ENCODE measurements at places on chromosomes 7 and 10.

DNA sequence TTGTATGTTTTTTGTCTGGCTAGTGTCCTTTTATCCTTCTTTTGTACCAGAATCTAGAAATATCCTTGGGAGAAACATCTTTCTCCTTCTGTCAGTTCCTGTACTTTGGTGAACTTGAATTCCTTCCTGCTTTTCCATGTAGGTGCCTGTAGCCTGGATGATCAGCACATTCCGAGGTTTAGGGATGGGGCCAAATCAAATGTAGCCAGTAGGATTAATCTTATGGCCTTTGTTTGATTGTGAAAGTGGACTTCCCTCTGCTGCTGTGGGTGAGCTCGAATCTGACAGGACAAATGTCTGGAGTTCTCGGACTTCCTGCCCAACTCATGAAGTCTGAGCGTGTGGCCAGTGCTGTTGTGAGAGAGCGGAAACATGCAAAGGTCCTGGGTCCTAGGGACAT, 33.2 kb upstream of the NAMPT start:
- no peak for DNase-seq

GRCh38 chr7:117241088-117241487, 81.8 kb downstream of the WNT2 start:
- DNase-seq = no peak

DNA sequence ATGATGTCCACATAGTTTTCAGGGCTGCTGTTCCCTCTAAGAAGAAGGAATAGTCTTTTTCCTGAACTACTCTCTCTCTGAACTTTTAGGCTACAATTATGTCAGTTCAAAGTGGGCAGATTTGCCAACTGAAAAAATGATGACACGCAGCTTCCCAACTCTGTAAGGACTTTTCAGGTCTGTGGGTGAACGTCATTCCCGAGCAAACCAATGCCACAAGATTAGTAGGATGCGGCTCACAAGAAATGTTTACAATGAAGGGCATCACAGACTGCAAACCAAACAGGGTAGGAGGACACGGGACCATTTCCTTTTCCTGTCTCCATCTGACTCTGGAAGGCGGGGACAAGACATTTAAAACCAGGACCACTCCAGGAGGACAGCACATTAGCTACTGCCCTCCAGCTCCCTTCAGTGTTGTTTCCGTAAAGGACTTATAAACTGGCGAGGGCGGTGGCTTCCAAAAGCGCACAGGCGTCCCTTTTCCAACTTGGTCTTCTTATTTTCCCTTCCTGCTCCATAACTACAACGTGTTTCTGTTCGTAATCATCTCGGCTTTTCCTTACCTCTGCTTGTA, 539 bp upstream of the MKLN1 start:
- no peak for DNase-seq

- no peak for DNase-seq
These were observed 215.7 kb upstream of the CSTF2T start for GRCh38 chr10:51915031-51915542.

DNA sequence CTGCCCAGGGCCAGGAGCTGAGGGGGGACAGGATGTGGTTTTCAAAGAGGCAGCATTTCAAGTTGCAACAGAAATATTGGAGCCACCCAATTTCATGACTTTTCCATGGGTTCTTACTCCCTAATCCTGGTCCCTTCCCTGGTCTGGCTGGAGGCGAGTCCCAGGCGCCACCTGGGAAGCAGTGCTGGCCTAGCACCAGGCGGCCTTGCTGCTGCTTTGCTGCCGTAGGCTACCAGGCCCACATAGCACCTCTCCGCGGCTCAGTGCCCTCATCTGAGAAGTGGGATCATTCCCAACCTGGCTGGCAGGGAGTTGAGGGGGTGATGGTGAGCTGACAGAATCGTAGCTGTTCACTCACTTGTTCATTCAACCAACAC, 33.7 kb downstream of the ZMIZ1 start:
- no peak for DNase-seq

DNA sequence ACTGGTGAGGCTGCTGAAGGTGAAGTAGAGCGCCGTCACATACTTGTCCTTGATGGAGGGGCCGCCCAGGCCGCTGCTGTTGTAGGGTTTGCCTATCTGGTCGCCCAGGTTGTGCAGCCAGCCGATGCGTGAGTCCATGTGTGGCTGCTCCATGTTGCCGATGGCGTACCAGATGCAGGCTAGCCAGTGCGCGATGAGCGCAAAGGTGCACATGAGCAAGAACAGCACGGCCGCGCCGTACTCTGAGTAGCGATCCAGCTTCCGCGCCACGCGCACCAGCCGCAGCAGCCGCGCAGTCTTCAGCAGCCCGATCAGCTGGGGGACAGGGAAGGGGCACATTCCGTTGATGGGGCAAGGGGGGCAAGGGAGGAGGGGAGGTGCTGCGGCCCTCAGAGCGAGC, 26.6 kb downstream of the KCNH2 start:
- no peak for DNase-seq

DNA sequence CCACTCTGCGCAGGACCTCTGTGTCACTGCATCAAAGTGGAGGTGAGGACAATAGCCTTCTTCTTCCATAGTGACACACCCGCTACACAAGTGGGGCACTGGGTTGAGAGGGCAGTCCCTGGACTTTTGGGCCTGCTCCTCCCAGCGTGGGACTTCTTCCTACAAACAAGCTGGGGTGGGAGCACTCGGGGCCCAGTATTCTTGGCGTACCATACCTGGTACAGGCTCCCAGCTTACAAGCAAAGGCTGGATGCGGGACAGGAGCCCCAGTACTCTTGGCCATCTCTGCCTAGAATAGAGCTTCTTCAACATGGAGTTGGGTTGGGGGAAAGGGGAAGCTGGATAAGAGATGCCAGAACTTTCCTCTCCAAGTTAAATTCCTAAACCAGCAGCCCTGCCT, 426.8 kb upstream of the FOXK1 start:
- no peak for DNase-seq

GRCh38 chr7:111855842-111856227, 293.5 kb upstream of the IMMP2L start:
- DNase-seq = peak; percentile 34

DNA sequence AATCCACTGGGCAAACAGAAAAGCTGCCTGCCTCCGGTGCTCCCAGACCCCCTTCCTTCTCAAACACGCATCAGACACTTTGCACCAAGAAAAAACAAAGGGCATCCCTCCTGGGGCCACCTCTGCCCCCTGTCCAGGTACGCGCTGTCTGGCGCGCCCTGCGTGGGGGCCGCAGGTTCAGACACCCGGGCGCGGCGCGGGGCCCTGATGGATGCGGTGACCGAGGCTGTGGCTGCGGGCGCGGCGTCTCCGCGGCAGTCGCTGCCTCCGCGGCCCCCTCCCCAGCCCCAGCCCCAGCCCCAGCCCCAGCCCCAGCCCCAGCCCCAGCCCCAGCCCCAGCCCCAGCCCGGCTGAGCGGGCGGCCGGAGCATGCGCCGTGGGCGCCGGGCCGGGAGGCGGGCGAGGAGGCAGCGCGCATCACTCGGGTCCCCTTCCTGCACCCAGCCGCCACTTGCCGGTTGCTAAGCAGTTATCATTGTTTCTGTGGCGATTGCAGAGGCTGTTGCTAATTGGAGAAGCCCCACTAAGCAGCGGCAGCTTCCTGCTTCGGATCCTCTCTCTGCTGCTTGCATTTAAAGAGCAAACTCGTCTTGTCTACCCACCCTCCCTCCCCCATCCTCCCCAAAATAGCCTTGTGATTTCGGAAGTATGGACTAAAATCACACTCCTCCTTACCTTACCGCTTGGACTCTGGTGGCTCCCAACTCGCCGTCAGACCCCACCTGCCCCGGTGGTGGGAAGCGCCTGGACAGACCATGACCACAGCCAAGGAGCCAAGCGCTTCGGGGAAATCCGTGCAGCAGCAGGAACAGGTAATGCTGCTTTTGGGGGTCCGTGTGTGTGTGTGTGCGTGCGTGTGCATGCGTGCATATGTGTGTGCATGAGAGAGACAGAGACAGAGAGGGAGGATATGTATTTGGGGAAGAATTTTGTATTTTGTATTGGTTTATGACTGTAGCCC, 252.8 kb downstream of the DPP6 start:
- no peak for DNase-seq

DNA sequence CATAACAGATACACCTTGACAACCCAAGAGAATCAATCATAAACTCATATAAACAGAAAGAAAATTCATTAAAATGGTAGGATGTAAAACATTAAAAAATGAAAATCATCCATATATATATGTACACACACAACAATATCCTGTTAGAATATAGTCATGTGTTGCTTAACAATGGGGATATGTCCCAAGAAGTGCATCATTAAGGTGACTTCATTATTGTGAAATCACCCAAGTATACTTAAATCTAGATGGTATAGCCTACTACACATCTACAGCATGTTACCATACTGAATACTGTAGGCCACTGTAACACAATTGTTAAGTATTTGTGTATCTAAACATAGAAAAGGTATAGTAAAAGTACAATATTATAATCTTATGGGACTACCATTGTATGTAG, 115.8 kb upstream of the TMEM168 start:
- DNase-seq = no peak

- no peak for DNase-seq
These were observed 29.1 kb downstream of the ACTA2 start for GRCh38 chr10:88923520-88923919.

DNA sequence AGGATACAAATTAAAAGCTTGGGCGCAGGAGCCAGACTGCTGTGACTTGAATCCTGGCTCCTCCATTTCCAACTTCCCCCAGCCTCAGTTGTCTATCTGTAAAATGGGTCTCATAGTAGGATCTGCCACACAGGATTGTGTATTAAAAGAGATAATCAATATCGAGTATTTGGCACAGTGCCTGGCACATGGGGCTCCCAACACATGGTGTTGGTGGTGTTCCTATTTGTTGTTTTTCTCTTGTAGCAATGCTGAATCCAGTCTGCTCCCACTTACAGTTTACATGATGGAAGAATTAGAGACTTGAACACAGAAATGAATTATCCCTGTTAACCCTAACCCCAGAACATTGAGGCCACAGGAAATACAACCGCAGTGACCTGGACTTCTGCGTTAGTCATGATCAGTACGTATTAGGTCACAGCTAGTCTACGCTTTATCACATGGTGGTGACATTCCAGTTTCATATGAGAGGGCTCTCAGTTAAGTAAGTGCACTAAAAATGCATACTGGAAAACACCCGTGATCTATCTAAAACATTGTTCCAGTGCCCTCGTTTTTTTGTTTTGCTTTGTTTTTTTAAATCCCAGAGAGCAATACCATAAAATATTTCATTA, 169.5 kb upstream of the KLF14 start:
- DNase-seq = no peak

GRCh38 chr7:138565451-138566114, 105.5 kb downstream of the TRIM24 start:
- DNase-seq = peak; percentile 30

GRCh38 chr10:97865488-97865887, 15.8 kb downstream of the GOLGA7B start:
- no peak for DNase-seq

DNA sequence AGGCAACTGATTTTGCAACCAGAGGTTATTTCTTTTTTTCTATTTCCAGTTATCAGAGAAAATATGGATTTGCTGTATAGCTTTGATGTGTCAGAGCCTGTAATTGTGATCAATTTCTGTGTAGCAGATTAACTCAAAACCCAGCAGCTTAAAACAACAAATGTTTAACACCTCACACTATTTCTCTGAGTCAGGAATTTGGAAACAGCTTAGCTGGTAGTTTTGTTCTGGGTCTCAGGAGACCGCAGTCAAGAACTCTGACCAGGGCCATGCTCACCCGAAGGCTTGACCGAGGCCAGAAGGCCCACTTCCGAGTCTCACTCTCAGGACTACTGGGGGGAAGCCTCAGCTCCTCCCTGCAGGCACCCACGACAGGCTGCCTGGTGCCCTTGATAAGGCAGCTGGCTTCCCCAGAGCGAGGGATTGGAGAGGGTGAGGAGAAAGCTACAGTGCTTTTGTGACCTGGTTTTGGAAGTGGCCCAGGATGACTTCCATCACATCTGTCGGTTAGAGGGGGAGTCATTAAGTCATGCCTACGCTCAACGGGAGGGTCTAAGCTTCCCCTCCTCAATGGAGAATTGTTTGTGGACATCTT, 105.7 kb upstream of the SHH start:
- DNase-seq = no peak

DNA sequence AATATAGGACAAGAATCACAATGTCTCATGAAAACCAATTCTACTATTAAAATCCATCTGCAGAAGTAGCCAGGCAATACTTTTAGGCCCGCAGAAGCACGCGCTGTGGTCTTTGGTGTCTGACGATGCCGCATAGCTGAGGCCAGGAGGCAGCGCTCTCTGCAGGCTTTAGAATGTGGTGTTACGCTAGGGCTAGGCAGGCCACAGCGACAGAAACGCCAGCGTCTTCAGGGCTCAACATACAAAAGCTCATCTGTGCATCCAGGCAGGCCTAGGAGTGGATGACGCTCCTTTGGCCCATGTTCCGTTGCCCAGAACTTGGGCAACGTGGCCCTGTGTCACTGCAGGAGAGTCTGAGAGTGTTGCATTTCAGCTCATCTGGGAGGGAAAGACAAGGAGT, 601.1 kb upstream of the FOXK1 start:
- DNase-seq = no peak

GRCh38 chr10:62352356-62352970, 21.7 kb upstream of the ZNF365 start:
- no peak for DNase-seq

DNA sequence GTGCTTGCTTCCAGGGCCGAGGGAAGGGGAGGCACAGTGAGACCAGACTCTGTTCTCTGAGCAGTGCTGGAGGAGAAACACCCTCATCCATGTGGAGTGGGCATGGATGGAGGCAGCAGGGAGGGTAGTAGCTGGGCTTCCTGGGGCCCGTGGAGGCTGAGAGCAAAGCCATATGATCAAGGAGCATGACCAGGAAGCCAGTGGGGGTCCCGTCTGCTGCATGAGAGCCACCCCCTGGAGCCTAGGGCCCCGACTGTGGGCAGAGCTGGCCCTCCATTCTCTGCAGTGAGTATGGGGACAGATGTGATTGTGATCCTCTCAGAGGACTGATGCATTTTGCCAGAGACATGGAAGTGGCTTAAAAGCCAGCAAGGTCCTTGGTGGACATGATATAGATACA, 61.6 kb downstream of the CCNY start:
- DNase-seq = no peak

DNA sequence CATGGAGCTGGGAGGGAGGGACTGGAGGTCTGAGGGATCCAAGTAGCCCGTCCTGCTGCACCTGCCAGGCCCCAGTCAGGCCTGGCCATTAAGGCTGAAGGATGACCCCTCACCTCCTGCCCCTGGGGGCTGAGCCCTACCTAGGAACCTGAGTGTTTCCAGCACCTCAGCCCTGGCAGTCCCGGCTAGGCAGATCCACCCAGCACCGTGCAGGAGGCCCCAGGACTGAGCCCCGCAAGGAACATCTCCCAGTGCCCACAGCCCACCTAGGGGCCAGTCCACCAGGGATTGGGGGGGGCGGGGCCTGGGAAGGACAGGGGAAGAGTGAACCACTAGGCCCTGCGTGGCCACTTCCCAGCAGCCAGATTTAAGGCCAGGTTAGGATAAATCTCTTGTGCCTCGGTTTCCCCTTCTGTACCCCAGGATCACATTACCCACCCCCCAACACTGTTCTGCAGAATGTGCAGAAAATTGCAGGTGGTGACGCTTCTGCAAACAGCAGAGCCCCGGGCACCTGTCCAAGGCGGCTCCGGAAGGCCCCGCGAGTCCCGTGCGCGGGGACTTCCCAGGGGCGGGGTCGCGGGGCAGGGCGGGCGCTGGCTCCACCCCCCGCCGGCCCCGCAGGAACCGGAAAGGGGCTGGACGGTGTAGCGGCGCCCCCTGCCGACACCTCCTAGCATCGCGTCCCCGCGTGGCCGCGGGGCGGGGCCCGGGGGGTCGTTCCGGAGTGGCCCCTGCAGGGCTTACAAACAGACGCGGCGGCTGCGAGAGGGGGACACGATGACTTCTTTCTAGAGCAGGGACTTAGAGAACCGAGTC, 55.9 kb downstream of the PWWP2B start:
- DNase-seq = peak; percentile 6

GRCh38 chr7:148709014-148709413, 10.3 kb downstream of the CUL1 start:
- no peak for DNase-seq

Measured in NCI-H1694 treated with DMSO at 0.1 percent for 48 hours (cell line).